Hematopoietic multipotent progenitor cell treated with erythropoietin and hydrocortisone succinate and interleukin-3 and kit ligand, for 6 days (in vitro differentiated cells): ENCODE measurements at places on chromosomes 1 and 21.

DNA sequence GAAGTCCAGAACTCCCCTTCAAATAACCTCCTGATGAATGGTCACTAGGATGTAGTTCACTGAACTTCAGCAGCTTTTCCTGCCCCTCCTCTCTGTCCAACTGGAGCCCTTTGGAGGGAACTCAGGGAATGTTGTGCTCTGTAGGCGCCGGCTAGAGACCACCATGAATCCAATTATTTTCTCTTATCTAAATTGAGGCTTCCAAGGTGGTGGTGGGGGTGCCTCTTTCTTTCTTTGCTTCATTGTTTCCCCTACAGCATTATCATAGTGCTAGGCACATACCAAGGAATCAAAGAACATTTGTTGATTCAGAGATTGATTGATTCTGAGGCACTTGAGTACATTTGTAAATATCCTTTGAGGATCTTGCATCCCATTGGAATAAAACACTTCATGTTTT is 426.6 kb upstream of the PLXNA2 start:
- DNase-seq, result no peak

DNA sequence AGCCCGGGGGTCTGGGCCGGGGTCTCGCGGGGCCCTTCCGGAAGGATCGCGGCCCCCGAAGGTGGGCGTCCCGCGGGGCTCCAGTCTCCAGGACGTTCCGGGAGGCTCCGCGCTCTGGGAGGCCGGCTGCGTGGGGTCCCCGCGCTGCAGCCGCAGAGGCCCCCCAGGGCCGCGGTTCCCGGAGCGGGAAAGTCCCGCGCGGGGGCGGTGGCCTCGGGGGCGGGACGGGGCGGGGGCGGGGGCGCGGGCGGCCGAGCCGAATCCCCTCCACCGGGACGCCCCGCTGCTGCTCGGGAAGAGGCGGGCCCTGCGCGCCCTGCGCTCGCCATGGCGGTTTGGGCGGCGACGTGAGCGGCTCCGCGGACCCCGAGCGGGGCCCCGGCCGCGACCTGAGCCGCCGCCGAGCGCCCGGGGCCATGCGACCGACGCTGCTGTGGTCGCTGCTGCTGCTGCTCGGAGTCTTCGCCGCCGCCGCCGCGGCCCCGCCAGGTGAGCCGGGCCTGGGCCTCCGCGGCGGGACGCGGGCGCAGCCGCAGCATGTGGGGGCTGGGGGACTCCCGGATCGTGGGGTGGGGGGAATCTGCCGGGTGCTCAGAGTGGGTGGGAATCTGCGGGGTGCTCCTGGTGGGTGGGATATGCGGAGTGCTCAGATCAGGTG is at the start of gene IFNGR2:
IFNGR2 (plus strand) TSS at position 286 of the 658 bp plus-strand sequence; CDS start at position 417, 131 bp downstream.
- peak; percentile 61 for DNase-seq

DNA sequence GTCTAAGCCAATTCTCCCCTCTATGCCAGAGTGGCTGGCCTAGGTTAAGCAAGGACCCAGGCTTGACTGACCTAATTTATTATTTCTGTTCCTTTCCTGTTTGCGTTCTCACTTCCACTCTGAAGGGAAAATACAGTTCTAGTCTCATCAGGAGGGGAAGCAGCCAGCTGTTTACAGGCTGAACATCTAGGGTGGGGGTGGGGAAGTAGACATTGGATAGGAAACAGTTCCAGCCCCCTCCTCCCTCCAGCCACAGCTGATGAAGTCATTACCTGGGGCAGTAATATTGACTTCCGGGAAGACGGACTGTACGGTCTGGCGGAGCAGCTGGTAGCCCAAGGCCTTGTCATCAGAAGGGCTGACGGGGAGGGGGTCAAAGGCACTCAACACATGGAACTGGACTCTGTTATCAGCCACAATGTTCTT is 17.6 kb downstream of the PM20D1 start:
- no peak for DNase-seq

GRCh38 chr1:53837646-53837923 is 511 bp downstream of the NDC1 start:
- peak; percentile 29 for DNase-seq

GRCh38 chr1:204323887-204324286 is 35.8 kb downstream of the PLEKHA6 start:
- no peak for DNase-seq

DNA sequence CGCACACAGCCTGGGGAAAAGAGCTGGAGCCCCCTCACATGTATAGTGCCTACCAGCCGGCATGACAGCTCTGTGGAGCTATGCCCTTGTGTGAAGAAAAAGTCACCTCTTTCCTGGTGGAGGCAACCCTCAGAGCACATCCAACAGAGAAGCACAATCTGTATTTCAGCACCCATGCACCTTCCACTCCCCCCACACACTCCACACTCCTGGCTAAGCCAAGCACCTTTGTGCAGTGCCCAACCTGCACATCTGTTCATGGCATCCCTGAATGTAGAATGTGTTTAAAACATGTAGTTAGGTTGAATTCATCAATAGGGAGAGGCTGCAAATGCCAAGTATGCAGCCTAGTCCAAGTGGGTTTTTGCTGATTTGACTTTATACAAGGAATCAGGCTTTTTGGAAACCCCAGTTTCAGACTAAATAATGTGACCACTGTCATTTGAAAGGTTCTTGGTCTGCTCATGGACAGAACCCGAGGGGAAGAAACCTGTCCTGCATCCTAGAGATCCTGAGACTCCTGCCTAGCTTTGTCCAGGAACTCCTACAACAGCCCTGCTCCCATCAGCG is 197.1 kb downstream of the TOMM20 start:
- DNase-seq, result no peak

GRCh38 chr1:178397678-178398077 is 99.1 kb downstream of the CLEC20A start:
- no peak for DNase-seq

DNA sequence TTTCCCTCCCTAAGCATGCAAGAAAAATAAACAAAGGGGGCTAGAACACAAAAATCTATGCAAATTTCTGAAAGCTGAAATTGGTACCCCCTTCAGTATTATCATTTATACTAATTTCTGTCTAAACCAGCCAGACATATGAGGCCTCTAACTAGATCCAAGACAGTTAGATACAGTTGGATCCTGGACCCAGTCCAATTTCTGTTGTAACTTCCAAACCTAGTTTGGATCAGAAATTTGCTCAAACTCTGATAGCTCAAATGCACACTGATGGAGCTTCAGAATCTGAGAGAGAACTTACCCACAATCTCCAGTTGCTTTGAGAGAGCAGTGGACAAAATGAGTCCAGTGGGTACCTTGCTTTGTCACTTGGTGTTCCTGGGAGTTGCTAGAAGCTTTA is 11.9 kb downstream of the CEP350 start:
- DNase-seq, result no peak

GRCh38 chr1:224490549-224491537 is 56.2 kb upstream of the WDR26 start:
- DNase-seq, result no peak

GRCh38 chr1:1069711-1070676 is 4.1 kb downstream of the RNF223 start:
- DNase-seq, result no peak

GRCh38 chr1:3551711-3552110 is 59.6 kb downstream of the MEGF6 start:
- no peak for DNase-seq

DNA sequence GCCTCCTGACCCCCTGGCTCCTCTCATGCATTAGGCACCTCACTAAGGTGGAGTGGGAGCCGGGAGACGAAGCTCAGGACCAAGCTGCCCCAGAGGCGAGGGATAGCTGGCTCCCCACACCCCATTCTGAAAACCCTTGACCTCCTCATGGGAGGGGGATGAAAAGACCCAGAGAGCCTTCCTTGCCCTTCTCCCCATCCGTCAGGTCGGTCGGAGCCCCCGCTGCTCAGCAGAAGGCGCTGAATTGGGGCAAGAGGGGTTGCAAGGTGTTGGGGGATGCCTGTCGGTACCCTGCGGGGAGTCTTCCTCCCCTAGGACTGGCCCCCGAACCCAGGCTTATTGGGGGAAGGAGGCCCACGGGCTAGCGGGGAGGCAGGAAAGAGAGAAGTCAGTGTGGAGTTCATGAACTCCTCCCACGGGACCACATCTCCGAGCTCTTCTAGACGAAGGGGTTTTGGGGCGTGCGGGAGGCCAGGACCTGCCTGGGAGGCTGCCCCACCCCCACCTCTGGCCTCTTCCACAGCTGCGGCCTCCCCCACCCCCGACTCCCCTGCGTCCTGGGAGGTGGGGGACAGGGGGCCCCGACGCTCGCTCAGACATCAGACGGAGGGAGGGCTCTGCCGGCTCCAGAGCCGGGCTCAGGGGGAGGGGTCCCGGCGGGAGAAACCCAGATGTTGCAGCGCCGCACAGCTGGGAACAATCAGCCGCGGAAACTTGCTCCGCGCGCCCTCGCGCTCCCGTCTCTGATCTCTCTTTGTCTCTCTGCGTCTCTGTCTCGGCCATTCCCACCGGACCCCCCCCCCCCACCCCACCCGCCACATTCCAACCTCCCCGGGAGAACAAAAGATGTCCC is 719 bp downstream of the MFAP2 start:
- DNase-seq, result no peak

DNA sequence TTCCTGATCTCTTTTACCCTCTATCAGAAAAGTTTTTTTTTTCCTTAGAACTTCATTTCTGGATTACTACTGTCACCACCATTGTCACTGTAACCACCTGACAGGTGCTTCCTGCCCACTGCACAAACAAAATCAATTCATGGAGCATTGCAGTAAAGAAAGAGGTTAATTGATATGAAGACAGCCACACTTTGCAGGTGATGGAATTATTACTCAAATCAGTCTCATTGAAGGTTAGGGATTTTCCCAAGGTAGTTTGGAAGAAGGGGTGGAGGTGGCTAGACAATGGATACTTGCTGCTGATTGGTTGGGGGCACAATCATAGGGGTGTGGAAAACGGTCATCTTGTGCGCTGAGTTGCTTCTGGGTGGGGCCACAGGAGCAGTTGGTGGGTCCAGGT is 230.8 kb upstream of the CACYBP start:
- no peak for DNase-seq

GRCh38 chr1:76666499-76666898 is 200.8 kb upstream of the ST6GALNAC5 start:
- DNase-seq, result no peak

DNA sequence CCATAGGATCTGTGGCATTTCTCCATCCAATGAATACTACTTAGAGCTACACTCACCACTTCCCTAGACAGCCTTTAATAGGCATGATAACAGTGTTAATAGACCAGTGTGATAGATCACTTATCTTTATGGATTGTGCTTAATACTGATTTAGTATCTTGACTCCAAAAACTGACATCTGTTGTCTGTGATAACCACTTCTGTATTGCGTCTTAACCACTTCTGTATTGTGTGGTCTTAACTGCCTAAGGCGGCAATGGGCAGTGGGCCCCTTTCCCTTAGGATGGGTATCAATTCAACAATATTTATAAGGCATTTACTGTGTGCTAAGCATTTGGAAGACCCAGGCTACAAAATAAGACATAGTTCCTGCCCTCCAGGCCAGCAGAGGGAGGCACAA is 32.0 kb upstream of the RCAN3 start:
- peak; percentile 22 for DNase-seq

GRCh38 chr1:172278478-172278877 is 142.0 kb upstream of the C1orf105 start:
- no peak for DNase-seq

GRCh38 chr1:158972841-158973240 is 36.9 kb upstream of the IFI16 start:
- peak; percentile 61 for DNase-seq

DNA sequence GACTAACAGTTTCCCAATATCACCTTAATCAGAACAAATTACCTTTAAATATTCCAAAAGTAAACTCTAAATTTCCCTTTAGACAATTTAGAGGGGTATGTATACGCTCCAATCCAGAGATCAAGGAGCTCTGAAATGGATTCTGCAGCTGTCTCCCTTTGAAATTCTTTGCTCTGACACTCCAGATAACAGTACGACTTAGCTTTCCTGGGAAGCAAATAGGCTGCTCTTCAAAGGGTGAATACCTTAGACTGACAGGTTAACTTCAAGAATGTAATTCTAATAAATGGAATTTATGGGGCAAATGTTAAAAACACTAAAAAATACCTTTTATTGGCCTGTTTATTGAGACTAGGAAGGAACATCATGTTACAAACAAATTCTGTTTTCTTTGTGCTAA is 357.2 kb downstream of the USP25 start:
- no peak for DNase-seq

DNA sequence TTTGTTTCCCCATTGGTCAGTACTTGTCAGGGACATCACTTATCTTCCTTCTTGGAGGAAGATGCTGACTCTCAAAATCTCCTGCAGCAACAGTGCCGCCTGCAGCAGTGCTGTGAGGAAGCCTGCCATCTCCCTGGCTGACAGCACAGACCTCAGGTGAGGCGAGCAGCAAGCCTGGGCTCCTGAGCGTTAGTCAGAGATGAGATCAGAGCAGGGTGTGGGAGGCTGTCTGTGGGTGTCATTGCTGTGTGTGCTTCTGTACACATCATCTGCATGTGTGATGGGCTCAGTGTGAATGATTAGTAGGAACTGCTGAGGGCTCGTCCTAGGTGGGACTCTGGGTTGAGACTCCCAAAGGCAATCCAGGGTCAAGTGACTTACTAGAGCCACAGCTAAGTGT is 6.1 kb downstream of the STRIP1 start:
- no peak for DNase-seq

DNA sequence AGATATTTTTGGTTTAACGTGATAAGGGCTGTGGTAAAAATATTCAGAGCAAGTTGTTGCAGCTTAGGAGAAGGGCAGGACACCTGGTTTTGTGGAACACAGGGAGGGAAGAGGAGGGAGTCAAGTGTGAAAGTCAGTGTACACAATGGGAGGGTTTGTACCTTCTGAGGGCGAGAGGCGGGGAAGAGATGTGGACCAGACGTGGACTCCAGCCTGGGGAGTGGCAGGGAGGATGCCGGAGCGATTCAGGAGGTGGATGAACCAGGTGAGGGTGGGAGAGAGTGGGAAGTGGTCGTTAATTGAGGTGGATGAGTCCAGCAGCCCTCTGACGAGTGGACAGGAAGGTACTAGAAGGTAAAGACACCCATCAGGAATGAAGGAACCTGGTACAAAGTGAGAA is 52.2 kb upstream of the IRF2BP2 start:
- DNase-seq, result no peak

DNA sequence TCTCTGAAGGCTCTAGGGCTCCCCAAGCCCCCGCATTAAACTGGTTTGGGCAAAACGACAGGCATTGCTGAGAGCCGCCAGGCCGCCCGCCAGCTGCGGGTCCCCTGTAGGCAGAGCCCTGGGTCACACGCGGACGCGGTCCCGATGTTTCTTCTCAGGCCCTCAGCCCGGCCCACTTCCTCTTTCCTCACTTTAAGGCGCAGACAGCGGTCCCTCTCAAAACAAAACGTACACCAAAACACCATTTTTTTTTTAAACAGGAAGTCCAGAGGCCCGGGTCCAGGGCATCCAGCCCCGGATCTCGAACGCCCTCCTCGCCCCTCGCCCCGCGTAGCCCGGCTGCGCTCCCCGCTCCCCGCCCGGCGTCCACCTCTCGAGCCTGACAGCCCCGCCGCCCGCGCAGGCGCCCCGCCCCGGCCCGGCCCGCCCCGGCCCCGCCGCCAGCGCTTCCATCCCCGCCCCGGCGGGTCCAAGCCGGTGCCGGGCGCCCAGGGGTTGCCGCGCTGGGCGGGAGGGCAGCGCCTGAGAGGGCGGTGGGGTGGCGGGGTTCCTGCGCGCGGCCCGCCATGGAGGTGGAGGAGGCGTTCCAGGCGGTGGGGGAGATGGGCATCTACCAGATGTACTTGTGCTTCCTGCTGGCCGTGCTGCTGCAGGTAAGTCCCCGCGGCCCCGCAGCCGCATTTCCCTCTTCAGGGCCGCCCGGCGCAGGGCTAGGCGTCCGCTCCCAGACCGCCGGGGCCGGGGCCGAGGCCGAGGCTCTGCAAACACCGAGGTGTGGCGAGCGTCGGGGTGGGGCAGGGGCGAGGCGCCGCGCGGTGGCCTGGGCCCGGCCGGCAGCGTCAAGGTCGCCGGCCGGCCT is at the start of gene SLC22A15:
SLC22A15 (plus strand) TSS at position 452 of the 859 bp plus-strand sequence; CDS start at position 567, 115 bp downstream.
- peak; percentile 88 for DNase-seq

- no peak for DNase-seq
These were observed 28.9 kb downstream of the DISP1 start for GRCh38 chr1:222843469-222844410.
